ENCODE measurements at places on chromosomes 13 and 19.

DNA sequence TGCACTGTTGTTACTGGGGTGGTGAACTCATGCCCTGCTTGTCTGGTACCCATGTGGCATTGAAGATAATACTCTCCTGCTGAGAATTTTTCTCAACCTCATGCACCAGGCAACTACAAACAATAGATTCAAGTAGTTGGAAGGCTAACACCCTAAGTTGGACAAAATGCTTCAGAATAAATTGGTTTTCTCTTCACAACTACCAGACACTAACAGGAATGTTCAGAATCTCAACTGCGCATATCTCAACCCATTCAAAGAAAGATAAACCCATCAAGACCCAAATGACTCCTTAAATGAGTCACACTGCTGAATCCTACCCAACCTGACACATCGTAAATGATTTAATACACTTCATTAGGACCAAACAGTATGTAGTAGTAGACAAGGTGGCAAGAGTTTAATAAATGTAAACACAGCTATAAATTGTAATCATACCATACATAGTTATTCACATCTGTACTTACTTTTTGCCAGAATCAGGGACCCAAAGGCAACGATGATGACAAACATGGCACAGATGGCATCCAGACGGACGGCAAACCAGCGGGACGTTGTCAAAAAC is 227.4 kb downstream of the ABCC4 start:
- no peak for DNase-seq

- no peak for DNase-seq
These were observed 20.8 kb upstream of the EPHX3 start for GRCh38 chr19:15253061-15253460.

- DNase-seq = no peak
These were observed 68.2 kb downstream of the OXGR1 start for GRCh38 chr13:96925916-96926628.

DNA sequence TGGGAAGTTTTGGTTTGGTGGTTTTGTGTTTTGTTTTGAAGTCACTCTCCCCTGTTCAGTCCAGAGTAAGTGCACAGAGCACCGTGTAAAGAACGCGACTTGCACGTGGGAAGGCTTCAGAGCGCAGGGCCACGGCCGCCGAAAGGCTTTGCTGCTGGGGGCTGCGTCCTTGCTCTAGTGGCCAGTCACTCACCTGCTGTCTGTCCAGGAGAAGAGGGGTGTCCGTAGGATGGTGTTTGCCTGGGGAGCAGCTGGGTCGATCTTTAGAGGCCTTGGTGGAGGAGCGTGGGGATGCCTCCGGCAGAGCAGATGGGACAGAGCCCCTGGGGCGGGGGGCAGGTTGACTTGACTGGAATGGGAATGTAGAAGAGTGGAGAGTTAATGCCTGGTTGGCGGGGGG is 116.6 kb upstream of the MCF2L start:
- no peak for DNase-seq

DNA sequence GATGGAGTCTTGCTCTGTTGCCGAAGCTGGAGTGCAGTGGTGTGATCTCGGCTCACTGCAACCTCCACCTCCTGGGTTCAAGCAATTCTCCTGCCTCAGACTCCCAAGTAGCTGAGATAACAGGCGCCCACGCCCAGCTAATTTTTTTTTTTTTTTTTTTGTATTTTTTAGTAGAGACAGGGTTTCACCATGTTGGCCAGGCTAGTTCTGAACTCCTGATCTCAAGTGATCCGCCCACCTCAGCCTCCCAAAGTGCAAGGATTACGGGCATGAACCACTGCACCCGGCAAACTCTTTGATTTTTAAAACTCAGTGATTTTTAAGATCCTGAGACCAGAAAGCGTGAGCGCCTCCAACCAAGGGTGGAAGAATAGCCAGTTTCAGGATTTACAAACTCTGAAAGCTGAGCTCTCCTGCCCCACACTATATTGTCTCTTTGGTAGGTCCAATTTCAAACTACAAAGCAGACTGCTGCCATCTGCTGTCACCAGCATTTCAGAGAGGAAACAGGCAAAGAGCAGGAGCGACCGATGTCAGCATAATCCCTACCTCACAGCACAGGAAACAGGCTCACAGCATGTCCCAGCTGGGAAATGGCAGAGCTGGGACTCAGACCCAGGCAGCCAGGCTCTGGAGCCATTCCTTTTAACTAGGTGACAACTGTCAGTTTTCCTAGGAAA is 9.2 kb downstream of the NOSIP start:
- DNase-seq = no peak

DNA sequence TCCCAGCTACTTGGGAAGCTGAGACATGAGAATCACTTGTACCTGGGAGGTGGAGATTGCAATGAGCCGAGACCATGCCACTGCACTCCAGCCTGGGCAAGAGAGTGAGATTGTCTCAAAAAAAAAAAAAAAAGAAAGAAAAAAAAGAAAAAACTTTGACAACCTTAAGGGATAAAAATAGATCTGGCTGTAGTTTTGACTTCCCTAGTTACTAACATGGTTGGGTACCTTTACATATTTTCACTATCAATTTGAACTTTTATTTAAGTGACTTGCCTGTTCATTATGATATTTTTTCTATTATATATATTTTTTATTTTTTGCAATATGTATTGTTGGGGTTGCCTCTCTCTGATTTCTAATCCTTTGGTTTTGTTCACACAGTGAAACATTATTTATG is 8.4 kb upstream of the ZNF235 start:
- DNase-seq = no peak

DNA sequence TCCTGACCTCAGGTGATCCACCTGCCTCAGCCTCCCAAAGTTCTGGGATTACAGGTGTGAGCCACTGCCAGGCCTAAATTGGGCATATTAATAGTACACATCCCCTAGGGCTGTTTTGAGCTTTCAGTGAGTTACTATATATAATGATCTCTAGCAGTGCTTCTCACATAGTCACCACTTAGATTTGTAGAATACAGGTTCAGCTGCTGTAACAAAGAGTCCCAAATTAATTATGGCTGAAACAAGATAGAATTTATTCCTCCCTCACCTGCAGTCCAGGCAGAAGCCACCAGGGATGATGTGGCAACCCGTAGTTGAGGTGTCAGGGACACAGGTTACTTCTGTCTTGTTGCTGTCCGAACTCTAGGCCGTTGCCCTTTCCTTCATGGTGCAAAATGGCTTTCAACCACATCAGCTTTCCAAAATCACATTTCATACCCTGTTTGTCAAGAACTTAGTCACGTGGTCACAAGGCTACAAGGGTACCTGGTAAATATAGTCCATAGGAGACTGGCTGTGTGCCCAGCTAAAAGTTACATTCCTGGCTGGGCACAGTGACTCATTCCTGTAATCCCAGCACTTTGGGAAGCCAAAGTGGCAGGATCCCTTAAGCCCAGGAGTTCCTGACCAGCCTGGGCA is 2.9 kb downstream of the PROSER3 start:
- no peak for DNase-seq

Measured in stimulated activated CD4-positive, alpha-beta T cell treated with anti-CD3 and anti-CD28 coated beads, TNF-alpha, amount 100 ng/mL, for 24 hours (primary cell).